ENCODE measurements at places on chromosomes 1 and 21.

DNA sequence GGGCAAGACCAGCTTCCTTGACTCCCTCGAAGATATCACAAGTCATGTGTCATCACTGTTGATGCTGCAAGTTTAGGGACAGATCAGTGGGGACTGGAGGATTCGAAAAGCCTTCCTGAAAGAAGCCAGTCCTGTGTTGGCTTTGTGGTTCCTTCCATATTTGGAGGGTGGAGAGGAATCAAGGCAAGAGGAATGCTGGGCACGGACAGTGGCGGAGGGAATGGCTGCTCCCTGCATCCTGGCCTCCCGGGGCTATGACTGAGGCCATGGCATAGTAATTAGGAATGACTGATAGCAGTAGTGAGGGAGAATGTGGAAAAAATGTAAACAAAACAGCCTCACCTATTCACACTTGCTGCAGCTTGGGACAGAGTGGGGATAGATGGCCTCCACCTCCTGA is 36.4 kb downstream of the VANGL1 start:
- DNase-seq: no peak

GRCh38 chr1:75742047-75742625 is 17.6 kb downstream of the ACADM start:
- no peak for DNase-seq

DNA sequence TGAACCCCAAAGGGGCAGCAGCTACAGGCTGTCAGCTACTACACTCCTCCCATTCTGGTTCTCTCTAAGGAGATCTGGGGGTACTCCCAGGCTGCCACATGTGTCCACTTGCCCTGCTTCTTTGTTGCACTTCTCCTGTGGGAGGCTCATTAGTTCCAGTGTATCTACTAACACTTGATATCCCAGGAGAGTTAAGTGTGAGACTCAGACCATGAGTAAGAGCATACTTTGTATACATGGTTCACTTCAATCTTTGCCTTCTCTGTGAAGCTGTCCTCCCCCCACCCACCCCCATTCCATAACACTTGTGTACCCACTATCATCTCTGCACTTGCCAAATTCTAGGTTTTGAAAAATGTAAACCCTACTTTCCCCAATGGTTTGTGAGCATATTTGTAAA is 34.9 kb upstream of the GADD45A start:
- no peak for DNase-seq

DNA sequence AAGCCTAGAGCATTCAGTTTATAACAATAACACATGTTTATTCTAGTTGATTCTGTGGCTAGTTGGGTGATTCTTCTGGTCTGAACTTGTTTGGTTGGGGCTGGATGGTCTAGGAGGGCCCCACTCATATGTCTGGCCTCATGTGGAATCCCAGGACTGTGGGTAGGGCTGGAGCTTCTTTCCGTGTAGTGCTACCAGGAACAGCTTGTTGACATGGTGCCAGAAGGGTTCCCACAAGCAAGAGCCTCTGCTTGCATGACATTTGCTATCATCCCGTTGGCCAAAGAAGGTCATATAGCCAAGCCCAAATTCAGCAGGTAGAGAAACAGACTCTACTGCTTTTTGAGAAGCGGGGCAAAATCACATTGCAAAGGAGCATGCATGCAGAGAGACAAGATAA is 67.6 kb upstream of the PPP2R5A start:
- no peak for DNase-seq

DNA sequence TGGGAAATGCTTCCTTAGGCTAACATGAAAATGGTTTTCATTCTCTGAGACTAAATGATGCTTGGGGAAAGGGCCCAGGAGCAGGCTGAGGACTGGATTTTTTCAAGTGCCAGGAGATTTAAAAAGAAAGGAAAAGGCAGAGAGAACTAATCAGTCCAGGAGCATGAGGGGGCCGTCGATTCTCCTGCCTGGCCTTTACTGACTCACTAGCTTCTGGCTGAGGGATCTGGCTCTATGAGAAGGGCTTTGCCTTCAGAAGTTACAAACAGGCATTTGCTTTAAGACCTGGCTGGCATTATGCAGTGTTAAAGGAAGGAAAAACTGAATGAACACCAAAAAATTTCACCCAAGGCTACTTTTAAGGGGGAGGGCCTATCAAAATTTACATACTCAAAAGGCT is 359.2 kb downstream of the PBX1 start:
- DNase-seq: no peak

GRCh38 chr21:32741336-32741735 is 13.5 kb upstream of the SYNJ1 start:
- no peak for DNase-seq

GRCh38 chr1:84289169-84289785 is 12.2 kb upstream of the SAMD13 start:
- DNase-seq: no peak

- no peak for DNase-seq
Measured at GRCh38 chr1:64511044-64511443, 41.1 kb downstream of the CACHD1 start.

GRCh38 chr1:111592389-111593361 is 26.9 kb upstream of the RAP1A start:
- peak; percentile 72 for DNase-seq

DNA sequence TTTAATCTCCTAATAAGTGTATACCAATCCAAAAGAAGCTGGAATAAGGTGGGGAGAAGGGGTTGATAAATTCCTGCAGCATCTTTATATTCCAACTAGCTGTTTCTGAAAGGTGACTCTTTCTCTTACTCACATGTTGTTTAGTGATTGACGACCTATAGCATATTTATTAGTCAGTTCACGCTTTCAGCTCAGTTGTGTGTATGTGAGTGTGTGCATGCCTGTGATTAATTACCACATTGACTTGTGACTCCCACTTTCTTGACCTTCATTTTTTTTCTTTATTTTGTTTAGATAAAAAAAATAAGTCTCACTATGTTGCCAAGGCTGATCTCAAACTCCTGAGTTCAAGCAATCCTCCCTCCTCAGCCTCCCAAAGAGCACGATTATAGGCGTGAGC is 44.4 kb downstream of the ATP2B4 start:
- no peak for DNase-seq

DNA sequence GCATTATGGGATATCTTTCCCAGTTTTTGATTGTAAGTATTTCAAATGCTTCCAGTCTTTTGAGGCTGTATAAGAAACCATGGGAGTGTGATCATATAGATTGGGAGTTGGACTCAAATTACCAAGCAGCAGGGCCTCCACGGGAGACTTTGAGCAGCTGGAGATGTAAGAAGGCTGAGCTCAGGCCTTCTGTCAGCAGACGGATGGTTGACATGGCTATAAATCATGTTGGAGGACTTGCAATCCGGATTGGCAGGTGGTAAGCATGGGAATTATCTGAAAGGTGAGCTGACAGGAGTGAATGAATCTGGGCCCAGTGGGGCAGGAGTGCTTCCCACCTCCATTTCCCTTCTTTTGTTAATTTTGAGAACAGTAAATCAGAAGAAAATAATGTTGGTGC is 83.2 kb upstream of the PPM1J start:
- DNase-seq: no peak

DNA sequence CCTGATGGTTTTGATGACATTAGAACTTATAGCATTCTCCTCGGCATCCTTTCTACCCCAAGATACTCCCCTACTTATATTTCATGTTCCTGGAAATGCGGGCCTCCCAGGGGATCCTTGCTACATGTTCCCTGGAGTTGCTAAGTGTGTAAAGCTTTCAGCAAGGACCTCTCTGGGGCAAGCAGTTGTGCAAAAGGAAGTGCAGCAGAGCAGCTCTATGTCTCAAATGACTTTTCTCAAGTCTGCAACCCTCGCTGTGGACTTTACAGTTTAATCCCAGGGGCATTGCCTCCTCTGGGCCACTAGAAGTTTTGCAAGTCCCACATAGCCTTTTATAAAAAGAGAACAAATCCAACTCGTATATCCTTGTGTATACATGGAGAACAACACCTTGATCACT is 20.8 kb upstream of the MNDA start:
- no peak for DNase-seq

DNA sequence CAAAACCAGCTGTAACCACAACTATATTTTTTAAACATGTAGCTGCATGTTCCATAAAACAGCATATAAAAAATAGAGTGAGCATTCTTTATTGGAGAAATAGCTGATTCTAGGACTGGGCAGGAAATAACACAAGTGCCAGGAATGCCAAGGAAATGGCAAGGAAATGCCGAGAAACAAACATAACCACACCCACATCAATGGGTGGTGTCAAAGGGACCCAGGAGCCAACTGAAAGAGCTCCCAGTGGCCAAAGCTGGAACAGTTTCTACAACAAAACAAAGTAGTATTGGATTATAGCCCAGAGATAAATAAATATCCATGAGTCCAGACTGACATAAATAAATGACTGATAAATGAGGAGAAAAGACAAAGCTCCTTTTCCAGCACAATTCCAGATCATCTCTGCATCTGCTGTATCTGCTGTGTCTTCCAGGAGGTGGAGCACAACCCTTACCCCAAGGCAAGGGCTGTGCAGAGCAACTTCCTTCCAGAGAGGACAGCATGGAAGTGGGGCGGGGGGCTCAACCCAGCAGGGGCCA is 28.1 kb downstream of the ADARB1 start:
- DNase-seq: no peak

DNA sequence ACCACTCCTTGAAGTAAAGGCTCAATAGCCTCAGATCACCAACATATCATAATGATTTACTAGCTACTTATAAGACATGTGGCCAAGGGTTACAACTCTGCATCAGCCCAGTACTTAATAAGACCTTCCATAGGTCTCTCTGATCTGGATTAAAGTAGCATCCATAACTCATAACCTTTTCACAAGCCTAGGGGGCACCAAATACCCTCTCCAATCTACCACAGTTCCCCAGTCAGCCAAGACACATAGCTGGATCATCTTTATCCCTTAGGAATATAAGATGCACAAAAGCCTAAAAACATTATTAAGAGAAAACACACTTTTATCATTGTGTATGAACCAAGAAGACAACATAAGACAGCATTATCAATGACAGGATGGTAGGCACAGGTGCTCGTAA is 22.1 kb downstream of the SSX2IP start:
- DNase-seq: peak; percentile 40

GRCh38 chr1:1779320-1779675 is 1.0 kb upstream of the NADK start:
- DNase-seq: no peak

- no peak for DNase-seq
Measured at GRCh38 chr1:61358770-61359455, 276.6 kb downstream of the NFIA start.

DNA sequence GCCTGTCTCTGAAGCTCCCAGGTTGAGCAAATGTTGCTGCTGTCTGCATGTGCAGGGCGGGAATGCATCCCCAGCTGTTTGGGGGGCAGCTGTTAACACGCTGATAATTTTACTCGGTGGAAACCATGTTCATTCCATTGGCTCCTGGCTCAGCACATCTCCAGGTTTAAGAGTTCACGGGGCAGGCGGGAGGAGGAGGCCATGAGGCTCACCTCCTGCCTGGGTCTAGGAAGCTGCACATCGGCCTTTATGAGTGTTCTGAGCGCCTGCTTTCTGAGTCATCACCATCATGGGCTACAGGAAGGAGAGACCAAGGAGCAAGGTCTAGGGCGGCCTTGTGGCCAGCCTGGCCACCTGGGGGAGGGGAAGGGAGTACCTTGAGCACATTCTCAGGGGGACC is 29.7 kb downstream of the AJAP1 start:
- no peak for DNase-seq

- no peak for DNase-seq
Measured at GRCh38 chr1:11341901-11342552, 69.0 kb downstream of the UBIAD1 start.

- DNase-seq: no peak
Measured at GRCh38 chr1:22829309-22829989, 118.8 kb downstream of the EPHB2 start.

GRCh38 chr1:153233448-153233847 is 16.1 kb downstream of the PRR9 start:
- DNase-seq: no peak

- DNase-seq: no peak
Measured at GRCh38 chr1:172646653-172647052, 12.2 kb upstream of the FASLG start.

DNA sequence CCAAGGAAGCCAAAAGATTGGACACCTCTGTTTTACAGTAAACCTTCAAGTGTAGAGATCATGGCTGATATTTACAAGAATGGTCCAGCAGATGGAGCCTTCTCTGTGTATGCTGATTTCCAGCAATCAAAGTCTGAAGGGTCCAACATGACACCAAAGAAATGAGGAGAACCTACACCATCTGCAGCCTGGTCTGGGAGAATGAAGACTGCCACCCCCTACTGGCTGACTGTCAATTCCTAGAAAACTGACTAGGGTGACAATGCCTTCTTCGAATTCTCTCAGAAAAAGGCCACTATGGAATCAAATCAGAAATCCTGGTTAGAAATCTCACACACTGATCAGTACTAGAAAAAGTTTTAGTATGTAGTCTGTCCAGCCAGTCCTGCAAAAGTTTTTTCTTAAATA is 83.3 kb downstream of the CDC42BPA start:
- peak; percentile 83 for DNase-seq

GRCh38 chr1:220432408-220432807 is 95.5 kb upstream of the MARK1 start:
- no peak for DNase-seq

GRCh38 chr1:193479187-193479586 is 292.8 kb upstream of the B3GALT2 start:
- no peak for DNase-seq

DNA sequence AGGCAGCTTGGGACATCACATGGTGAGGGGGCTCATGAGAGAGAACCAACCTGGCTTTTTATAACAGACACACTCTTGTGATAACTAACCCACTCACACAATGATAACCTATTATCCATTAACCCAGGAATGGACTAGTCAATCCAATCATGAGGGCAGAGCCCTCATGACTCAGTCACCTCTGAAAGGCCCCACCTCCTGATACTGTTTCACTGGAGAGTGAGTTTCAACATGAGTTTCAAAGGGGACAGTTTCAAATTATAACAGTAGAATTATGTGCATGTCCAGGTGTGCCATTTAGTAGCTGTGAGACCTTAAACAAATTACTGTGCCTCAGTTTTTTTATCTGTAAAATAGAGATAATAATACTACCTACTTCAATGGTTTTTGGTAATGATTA is 47.6 kb upstream of the PPP2R5A start:
- DNase-seq: peak; percentile 18

- no peak for DNase-seq
Measured at GRCh38 chr21:38965910-38966504, 160.3 kb downstream of the ETS2 start.

DNA sequence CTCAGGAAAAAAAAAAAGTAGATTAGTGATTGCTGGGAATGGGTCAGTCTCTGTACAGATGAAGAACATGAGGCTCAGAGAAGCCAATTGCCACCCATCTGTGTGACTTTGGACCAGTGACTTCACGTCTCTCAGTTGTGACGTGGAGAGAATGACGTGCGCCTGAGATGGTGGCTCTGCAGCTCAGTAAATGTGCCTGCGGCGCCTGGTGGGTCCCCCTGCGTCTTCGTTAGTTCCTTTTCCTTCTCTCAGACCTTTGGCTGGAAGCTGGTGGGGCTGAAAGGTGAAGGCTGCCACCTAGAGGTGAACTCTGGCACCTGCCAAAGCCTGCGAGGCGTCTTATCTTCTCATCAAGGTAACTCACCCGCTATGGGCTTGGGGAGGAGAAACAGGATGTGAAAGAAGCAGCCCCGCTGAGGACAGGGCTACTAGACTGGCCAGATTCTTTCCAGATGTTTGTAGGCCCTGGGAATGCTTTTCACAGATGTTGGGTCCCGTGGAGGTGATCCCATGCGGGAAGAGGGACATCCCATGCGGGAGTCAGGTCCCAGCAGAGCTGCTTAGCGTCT is 8.7 kb upstream of the E2F2 start:
- DNase-seq: peak; percentile 94

- no peak for DNase-seq
Measured at GRCh38 chr1:116680752-116681151, 13.2 kb upstream of the IGSF3 start.
